GM10248 (cell line): ENCODE measurements at places on chromosomes 13 and 19.

GRCh38 chr19:16334411-16334810 lies 9.8 kb downstream of the KLF2 start:
- no peak for DNase-seq

- DNase-seq: peak; percentile 72
These were observed 4.1 kb downstream of the ACP4 start for GRCh38 chr19:50794074-50794875.

DNA sequence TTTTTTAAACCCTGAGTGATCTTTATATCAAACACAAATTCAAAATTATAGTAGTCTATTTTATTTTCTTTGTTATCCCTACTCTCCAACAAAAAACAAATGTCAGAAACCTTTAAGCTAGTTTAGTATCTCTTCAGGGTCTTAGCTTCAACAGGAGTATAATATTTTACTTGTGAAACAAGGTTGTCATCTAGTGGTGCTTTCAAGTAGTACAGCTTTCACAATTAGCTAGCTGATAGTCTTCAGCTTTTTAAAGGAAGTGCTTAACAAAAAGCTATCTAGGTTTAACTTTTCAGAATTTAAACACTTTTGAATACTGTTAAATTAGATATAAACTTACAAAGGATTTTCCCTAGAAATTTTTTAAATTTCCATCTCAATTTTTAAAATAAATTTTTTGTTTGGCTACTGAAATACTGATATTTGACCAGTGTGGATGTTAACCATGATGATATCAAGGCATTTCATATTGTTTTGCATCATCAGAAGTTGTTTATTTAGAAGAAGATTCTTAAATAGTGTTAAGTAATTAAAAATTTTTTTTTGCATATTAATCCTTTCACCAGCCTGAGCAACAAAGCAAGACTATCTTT lies 34.2 kb downstream of the TDRD3 start:
- DNase-seq: peak; percentile 25

DNA sequence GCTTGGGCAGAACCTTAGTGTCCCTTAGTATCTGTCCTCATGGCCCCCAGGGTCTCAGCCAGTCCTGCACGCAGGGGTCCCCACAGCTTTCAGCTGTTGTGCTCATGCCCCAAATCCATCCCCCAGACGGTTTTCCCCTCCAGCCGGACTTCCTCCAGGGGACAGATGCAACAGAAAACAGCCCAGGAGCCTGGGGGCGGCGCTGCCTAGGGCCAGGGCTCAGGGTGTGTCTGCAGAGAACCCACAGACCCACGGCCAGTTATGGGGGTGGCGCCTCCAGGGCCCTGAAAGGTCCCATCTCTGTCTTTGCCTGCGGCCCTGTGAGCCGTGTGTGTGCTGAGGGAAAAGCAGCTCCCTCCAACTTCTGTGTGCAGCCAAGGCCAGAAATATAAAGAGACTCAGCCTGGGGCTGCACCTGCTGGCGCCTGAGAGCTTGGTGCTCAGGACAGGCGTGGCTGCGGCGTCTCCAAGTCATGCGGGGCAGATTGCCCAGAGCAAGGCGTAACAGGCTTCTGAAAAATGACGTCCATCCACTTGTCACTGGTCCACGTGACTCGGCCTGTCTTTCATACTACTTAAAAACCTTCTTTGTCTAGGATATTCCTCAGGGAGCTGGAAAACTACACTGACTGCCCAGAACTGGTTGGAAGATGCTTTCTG lies 22.1 kb upstream of the F7 start:
- no peak for DNase-seq

DNA sequence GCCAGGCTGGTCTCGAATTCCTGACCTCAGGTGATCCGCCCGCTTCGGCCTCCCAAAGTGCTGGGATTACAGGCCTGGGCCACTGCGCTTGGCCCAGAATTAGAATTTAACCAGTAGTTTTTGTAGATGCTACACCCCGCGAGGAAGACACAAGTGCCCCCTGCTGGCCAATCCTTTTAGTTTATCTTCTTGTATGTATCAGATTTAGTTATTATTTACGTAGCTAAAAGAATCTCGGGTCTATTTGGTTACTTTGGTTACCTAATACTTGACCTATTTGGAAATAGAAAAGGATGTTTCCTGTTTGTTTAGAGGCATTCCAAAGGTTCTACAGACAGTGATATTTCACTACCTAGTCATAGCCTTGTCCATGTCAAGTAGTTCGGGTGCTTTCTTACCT lies 22.0 kb downstream of the MUC16 start:
- no peak for DNase-seq

DNA sequence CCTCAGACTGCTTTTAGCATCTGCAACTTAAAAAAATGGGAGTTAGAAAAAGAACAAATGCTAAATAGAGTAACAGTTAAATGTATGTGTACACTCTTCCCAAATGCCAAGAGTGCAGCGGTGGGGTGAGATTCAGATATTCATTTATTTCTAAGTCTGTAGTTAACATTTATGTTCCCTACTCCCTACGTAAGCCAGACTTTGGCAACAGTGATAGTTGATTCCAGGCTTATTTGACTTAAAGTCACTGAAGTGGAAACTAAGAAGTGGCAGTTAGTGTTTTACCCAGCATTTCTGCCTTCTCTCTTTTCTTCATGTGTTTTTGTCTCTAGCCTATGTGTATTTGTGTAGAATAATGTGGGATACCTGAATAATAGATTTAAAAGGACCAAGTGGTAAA lies 4.5 kb downstream of the MIR17HG start:
- DNase-seq: no peak

DNA sequence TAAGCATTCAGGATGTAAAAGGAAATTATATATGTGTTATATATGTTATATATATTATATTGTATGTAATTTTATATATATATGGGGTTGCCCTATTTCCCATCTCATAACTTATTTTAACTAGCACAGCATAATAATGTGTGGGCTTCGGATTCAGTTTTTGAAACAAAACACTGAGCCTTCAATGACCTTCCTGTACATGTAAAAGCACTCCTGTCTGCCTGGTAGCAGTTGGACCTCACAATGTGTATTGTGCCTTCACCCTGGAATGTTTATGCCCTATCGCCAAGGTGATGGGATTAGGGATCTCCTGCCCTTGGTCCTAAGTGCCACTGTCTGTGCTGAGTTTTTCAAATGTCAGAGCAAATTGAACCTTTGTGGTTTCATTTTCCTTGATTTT lies 968.8 kb downstream of the TUBA3C start:
- no peak for DNase-seq

- DNase-seq: no peak
These were observed 1792.7 kb upstream of the MIR17HG start for GRCh38 chr13:89554801-89555200.

GRCh38 chr13:61294467-61295191 lies 121.0 kb downstream of the PCDH20 start:
- DNase-seq: no peak

- no peak for DNase-seq
These were observed 2.6 kb downstream of the HMG20B start for GRCh38 chr19:3575260-3575741.

- DNase-seq: no peak
These were observed 113.7 kb downstream of the RFC3 start for GRCh38 chr13:33931397-33932311.

- DNase-seq: no peak
These were observed 428.1 kb downstream of the ITGBL1 start for GRCh38 chr13:101880581-101880980.

DNA sequence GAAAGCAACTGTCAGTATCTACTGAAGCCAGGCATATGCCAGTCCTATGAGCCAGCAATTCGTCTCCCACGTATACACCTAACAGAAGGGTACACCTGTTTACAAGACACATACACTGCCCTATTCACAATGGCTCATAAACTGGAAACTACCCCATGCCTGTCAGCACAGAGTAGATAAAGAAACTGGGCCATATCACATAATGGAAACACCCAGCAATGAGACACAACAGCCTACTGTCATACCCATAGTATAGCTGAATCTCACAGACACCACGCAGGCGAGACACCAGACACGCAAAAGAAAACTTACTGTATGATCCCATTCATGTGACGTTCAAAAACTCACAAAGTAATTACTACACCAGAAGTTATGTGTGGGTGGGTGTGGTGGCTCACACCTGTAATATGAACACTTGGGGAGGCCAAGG lies 15.7 kb downstream of the NOSIP start:
- no peak for DNase-seq

DNA sequence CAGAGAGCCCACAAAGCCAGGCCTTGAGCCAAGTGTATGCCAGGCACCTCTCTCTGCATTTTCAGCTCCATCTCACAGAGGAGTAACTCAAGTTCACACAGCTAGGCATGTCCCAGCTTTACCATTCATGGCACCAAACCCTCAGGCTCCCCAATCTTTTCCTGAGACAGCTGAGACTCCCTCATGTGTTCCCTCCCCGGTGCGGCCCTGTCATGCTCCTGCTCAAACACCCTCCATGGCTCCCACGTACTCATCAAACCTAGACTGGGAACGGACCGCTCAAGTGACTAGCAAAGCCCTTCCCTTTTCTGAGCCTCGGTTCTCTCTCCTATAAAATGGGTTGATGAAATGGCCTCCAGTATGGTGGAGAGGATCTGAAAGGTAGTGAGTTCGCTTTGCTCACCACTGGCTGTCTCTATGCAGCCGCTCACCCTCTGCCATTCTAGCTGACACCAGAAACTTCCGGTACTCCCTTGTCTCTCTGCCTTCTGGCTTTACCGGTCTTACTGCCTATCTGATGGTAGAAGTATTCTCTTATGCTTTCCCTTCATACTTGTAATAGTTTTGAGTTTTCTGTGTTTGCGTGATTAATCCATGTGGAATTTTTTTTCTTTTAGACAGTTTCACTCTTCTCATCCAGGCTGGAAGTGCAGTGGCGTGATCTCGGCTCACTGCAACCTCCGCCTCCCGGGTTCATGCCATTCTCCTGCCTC lies 7.8 kb upstream of the SLC44A2 start:
- no peak for DNase-seq

DNA sequence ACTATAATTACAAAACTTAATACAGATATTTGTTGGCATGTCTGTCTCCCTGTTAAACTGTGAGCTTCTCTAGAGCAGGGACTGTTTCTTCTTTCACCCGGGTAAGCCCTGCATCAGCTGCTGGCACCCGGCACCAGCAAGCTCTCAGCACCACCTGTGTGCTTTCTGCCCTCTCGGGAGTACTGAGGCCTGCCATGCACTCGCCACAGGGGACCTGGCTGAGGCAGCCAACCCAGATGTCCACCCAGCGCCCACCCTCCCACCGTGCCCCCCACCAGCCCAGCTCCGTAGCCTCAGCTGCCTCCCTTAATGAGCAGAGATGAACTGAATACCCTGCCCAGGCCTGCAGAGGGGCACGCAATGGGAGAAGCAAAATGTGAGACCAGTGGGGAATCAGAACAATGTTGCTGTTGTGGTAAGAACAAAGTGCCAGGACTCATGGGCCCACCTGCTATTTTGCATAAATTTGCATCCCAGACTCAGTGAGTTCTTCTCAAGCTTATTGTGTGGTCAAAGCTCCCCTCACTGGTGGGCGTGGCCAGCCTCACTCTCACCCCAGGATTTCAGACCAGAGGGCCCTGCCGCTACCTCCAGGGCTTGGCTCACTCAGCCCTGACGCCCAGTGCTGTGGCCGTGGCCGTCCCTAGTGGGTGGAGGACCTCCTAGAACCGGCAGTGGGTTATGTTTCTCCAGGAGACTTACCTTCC lies 14.6 kb upstream of the SERPINE3 start:
- DNase-seq: peak; percentile 40

DNA sequence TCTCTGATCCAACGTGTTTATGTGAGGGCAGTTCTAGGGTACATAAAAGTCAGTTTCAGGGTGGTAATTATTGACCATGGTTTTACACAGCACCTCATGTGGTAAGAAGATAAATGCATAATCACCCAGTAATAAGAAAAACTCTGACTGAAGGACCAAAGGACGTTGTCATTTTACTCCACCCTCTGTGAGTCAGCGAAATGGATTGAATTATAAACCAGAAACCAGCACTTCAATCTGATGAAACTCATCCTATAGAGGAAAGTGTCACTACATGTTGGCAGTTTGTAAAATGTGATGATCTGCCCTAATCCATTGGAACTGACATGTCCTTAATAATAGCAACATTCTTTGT lies 406.8 kb downstream of the KLF5 start:
- DNase-seq: no peak

DNA sequence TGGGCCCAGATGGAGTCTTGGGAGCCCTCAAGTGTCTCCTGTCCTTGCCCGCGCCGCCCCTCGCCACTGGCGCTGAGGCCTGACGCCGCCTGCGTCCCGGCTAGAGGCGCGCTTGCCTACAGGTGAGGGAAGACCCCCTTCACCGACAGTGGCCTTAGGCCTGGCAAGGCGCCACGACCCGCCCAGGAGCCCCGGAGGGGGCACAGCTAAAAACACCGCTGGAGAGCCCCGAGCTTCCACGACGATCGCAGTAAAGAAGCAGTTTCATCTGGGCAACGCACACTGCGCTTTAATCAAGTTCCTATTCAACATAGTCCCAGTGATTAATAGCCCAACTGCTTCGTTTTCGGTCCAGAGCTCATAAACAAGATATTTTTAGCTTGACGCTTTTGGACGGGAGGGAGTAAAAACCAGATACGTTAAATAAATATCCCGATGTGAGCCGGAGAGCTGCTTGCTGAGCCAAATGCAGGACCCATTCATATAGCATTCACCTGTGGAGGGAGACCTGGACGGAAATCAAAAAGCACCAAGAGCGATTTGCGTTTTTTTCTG lies 1.5 kb upstream of the CEBPA start:
- DNase-seq: no peak

DNA sequence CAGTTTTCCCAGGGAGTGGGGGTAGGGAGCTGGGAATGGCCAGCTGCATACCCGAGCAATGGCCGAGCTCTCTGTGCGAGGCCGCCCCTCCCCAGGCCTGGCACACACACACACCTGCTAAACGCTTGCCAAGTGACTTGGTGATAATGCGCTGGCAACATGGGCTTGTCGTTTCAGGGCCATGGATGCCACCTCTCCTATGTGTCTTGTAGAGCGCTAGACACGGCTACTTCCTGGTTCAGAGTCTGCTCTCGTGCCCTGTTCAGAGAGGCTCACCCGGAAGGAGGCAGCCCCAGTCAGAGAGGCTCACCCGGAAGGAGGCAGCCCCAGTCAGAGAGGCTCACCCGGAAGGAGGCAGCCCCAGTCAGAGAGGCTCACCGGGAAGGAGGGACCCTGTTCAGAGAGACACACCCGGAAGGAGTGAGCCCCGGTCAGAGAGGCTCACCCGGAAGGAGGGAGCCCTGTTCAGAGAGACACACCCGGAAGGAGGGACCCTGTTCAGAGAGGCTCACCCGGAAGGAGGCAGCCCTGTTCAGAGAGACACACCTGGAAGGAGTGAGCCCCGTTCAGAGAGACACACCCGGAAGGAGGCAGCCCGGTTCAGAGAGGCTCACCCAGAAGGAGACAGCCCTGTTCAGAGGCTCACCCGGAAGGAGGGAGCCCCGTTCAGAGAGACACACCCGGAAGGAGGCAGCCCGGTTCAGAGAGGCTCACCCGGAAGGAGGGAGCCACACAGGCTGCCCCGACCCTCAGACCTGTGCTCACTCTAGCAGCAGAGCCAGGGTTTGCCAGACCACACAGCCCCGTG lies 4.2 kb downstream of the ADPRHL1 start:
- no peak for DNase-seq

DNA sequence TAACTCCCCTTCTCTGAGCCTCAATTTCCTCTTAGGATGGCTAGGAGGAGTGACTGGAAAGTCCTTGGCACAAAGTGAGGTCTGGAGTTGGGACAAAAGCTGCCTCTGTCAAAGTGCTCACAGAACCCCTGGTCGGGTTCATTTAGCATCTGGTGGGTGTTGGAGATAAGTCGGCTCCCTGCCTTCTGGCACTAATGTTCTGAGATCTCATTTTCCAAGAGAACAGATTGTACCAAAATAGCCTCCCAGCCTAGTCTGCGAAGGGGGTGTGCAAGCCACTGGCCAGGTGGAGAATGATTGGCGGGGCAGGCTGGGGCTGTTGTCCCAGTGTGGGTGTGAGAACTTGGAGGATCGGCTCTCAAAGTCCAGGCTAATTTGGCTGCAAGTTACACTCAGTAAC lies 20.7 kb upstream of the NWD1 start:
- no peak for DNase-seq
